Effector memory CD4-positive, alpha-beta T cell (primary cell): ENCODE measurements at places on chromosomes 7 and 10.

DNA sequence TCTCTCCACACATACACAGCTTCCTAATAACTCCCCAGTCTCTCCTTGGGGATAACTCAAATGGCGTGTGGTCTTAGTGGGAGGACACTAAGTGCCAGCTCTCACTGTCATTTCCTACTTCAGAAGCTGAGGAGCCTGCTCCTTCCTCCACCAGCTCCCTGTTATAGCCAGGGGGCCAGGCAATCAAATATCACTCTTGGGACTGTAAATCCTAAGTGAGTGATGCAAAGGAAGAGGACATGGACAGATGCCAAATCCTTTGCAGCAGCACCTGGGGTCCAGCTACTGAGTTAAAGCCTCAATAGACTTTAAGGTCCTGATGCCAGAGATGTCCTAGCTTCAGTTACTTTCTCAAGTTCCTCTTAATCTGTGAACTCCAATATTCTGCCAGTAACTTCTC lies 34.1 kb downstream of the SEM1 start:
- no peak for DNase-seq

DNA sequence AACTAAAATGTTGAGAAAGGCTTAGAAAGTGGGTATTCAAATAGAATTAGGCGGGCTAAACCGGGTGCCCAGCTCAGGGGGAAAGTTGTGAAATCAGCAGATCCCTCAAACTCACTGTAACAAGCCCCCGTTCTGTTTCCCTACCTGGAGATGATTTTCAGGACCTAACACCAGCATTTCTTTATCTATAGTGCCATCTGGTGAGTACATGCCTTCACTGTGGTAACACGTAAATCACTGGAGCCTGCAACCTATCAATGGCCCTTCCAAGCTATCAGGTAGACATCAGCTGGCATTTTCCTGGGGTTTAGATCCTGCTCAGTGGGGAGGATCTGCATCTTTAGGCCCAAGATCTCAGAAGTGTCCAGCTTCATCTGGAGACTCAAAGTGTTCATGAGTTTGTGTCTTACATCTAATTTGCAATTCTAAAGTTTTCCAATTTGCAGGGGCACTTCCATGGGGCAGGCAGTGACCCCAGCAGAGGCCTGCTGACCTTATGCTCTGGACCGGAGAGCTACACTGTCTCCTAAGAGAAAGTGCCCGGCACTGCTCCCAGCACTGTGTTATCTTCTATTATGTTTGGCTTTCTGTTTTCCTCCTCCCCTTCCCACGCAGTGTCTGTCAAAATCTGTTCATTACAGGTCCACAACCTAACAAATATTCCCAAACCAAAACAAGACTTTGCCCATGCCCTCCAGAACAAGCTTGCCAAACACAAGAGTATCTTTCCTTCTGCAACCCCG lies 132.5 kb downstream of the LSM5 start:
- no peak for DNase-seq

DNA sequence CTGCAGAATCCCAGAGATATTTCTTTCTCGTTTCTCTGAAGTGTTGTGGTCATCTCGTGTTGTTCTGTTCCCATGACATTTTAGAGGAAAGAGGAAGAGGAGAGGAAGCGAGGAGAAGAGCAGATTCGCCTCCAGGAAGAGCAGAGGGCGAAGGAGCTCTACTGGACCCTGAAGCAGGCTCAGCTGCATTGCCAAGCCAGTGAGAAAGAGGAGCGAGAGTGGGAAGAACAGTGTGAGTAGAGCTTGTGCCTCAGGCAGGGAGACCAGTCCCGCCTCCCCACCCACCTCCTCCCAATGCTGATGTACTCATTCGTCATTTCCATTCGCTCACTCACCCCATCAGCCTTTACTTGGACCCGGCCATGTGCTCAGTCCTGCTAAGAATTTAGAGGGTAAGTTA lies 50.8 kb downstream of the SH2D4B start:
- DNase-seq, result no peak

GRCh38 chr7:117673839-117674238 lies 194.0 kb downstream of the CFTR start:
- no peak for DNase-seq

DNA sequence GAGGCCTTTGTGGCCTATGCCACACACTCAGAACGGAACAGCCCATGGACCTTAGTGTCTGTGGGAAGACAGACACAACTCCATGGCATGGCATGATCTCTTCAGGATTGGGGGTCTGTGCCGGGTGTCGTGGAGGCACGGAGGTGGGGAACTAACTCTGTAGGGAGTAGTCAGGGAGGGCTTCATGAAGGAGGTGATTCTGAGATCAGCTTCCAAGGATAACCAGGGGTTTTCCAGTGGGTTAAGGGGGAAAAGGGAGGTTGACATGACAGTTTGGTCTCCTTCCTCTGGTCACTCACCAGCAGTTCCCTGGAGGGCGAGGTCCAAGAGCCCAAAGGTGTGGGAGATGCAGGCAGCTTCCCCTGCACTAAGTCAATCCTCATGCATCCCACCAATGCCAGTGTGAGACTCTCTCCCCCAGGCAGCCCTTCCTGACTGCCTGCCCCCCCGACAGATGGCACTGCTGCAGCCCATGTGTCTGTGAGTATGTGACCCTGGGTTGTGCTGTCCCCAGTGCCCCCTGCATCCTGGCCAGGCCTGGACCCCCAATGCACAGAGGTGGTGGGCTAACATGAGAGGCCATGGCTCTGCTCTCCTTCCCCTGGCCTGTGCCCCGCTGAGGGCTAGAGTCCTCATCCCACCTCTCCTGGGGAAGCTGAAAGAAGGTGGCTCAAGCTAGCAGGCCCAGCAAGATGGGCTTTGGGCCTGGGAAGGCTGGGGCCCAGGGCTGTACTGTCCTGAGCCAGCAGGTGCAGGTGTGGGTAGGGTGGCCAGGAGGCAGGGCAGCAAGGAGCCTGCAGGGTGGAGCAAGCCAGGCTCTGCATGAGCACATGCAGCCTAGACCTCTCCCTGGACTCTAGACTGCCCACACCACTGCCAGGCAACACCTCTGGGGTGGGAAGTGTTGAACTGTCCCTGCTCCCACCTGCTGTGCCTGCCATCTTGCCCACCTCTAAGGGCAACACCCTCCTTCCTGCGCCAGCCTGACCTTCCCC lies 39.7 kb downstream of the RASGEF1A start:
- DNase-seq, result no peak

GRCh38 chr10:100875484-100876166 lies 37.1 kb upstream of the SLF2 start:
- no peak for DNase-seq

DNA sequence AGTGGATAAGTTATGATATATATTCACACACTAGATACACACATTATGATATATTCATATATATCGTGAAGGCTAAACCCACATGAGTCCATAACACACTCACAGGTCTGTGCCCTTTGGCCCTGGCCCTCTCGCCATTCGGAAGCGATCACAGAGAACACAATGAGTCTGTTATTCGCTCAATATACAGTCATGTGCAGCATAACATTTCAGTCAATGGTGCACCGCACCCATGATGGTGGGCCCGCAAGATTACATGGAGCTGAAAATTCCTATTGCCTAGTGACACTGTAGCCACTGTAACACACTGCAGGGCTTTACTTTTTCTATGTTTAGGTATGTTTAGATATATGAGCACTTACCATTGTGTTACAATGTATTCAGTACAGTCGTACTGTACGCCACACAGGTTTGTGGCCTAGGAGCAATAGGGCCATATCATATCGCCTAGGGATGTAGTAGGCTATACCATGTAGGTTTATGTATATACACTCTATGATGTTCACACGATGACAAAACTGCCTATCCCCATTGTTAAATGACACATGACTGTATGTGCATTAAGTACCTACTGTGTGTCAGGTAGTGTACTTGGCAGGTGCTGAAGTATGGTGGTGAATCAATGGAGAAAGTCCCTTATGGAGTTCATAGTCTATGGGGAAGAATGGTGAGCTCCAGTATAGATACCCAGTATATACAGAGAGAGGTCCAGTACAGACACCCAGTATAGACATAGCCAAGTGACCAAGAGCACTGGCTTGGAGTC lies 198.8 kb upstream of the KLF14 start:
- DNase-seq, result no peak

- DNase-seq, result no peak
Observed at GRCh38 chr10:84156768-84157167, 16.8 kb upstream of the GPR15LG start.

- DNase-seq, result no peak
Observed at GRCh38 chr7:91875851-91876250, 4.7 kb downstream of the MTERF1 start.
